ENCODE measurements at places on chromosomes 7 and 10. TPM values are rescaled to one million over a fixed set of nuclear protein-coding genes. Genes with fewer than 3 reads are reported as not detected.

Gene SAP25
- polyA plus RNA-seq = 7.5 TPM

Gene GBX1
- polyA plus RNA-seq = 0.19 TPM

GRCh38 chr10:3668276-3668965, 116.6 kb downstream of the KLF6 start:
- peak; percentile 38 for DNase-seq

DNA sequence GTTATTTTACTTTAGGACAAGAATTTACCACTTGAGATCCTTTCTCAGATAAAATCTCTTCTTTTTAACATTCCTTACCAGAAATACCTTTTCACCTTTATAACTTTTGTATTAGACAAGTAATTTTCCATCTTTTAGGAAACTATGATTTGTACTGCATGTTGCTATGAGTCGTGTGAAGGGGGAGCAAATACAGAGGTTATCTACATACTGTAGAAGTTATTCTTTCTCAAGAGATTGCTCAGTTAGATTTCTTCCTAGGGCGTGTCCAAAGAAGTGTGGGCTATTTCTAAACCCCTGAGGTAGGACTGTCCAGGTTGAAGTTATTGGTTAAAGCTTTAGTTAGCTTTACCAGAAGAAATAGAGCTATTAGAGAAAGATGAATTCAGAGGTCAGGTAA, 30.2 kb upstream of the ARHGAP12 start:
- DNase-seq = no peak
